ENCODE measurements at places on chromosomes 11 and 22. TPM values are rescaled to one million over a fixed set of nuclear protein-coding genes. Genes with fewer than 3 reads are reported as not detected.

Gene GGT5
- total RNA-seq = 59.0 TPM

Gene SLC22A8
- not detected for total RNA-seq

Gene LRRC75B
- 49.5 TPM for total RNA-seq

Gene ANGPTL5
- not detected for total RNA-seq

Gene ACRV1
- not detected for total RNA-seq

DNA sequence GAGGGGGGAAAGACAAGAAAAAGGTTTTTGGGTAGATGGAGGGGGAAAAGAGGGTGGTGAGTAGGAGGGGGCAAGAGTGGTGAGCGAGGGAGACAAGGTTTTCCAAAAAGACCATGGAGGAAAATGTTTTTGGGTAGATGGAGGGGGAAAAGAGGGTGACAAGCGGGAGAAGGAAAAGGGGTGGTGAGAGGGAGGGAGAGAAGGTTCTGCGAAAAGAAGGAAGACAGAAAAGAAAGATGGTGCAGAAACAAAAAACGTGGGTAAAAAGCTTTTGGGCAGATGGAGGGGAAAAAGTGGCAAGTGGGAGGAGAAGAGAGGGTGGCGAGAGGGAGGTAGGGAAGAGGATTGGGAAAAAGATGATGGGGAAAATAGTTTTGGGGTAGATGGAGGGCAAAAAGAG is 116.0 kb upstream of the SERPIND1 start:
- no peak overlapping the region for H3K4me3 ChIP-seq
- no peak overlapping the region for H3K27ac ChIP-seq
- H3K27me3 ChIP-seq = no peaks in the 10 kb centered on the region
- H3K4me1 ChIP-seq = peaks cover 10% of the 10 kb centered on the region
- no peaks in the 10 kb centered on the region for H3K36me3 ChIP-seq
- DNase-seq = no peak

DNA sequence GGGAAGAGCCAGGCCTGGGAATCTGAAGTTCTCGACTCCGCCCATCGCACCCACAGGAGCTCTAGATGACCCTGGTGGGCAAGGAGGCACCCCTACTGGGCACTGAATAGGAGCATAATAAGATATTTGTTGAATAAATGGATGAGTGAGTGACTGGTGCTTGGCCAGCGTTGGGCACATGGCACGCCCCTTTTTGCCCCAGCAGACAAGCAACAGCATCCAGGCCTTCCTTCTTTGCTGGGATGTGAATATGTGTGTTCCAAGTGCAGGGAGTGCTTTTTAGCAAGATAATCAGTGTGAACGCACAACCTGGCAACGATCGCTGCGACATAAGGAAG is 443 bp upstream of the CELF1 start:
- peak overlapping the region; percentile 91 for H3K4me3 ChIP-seq
- DNase-seq = no peak
- H3K36me3 ChIP-seq = no peaks in the 10 kb centered on the region
- H3K27ac ChIP-seq = peak overlapping the region; percentile 94

- H3K27ac ChIP-seq = no peak overlapping the region
- no peaks in the 10 kb centered on the region for H3K27me3 ChIP-seq
- DNase-seq = peak; percentile 67
Measured at GRCh38 chr22:37818409-37819104, 4.6 kb upstream of the GALR3 start.

DNA sequence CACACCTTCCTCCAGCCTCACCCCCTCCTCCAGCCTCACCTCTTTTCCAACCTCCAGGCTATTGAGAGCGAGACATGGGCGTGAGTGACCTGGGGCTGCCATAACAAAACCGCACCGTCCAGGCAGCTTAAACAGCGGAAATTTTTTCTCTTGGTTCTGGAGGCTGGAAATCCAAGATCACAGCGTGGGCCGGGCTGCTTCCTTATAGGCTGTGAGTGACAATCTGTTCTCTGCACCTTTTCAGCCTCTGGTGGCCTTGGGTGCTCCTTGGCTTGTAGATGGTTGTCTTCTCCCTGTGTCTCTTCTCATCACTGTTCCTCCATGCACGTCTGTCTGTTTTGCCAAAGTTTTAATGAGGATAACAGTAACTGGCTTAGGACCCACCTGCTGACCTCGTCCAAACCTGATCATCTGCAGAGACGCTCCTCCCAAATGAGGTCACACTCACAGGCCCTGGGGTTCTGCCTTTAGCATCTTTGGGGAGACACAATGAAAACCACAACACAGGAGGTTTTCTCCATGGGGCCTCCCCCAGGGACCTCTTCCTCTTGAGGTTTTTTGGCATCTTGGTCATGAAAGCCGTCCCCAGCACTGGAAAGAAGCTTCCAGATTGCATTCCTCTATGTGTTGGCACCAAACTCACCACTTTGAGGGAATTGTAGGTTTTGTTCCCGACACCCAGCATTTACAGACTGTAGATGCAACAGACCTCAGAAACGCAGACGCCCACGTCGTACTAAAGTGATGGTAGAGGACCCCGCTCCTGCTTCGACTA is 878.1 kb downstream of the BRD1 start:
- H3K4me3 ChIP-seq = no peak overlapping the region
- H3K27me3 ChIP-seq = no peaks in the 10 kb centered on the region
- no peaks in the 10 kb centered on the region for H3K36me3 ChIP-seq
- DNase-seq = no peak
- H3K4me1 ChIP-seq = no peaks in the 10 kb centered on the region
- H3K27ac ChIP-seq = no peak overlapping the region

- peaks cover 4% of the 10 kb centered on the region for H3K4me1 ChIP-seq
- no peaks in the 10 kb centered on the region for H3K27me3 ChIP-seq
- DNase-seq = no peak
- peak overlapping the region; percentile 50 for H3K27ac ChIP-seq
Measured at GRCh38 chr11:78575478-78575877, 814 bp upstream of the NARS2 start.

DNA sequence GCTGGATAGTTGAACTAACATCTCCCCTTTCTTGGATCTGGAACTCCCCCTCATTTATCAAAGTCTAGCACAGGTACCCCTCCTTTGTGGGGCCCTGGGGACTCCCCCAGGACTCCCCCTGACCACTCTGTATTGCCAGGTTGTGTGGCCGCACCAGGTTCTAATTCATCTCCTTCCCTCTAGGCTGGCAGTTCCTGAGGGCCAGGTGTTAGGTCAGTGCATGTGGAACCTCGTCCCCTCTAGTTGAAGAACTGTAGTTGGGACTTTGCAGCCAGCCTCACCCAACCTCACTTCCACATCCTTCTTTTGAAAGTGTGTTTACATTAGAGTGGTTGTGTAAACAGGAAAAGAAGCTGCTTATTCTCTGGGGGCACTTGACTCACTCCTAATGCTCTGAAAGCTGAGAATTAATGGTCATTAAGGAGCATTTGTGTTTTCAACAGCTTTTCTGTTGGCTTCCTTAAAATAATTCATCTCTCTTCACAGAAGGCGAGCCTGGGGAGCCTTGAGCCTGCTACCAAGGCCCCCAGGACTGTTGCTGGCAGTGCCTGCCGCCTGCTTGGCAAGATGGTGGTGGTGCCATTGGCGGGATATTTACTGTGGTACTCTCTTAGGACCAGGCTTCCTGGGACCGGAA is 11.8 kb downstream of the UPB1 start:
- no peaks in the 10 kb centered on the region for H3K36me3 ChIP-seq
- H3K27ac ChIP-seq = no peak overlapping the region
- H3K4me3 ChIP-seq = no peak overlapping the region
- no peak for DNase-seq
- peaks cover 12% of the 10 kb centered on the region for H3K4me1 ChIP-seq
- H3K27me3 ChIP-seq = no peaks in the 10 kb centered on the region

GRCh38 chr11:65003282-65003681 is 6.5 kb upstream of the BATF2 start:
- no peak overlapping the region for H3K4me3 ChIP-seq
- no peaks in the 10 kb centered on the region for H3K36me3 ChIP-seq

- H3K4me3 ChIP-seq = no peak overlapping the region
- H3K27me3 ChIP-seq = no peaks in the 10 kb centered on the region
- DNase-seq = no peak
- no peaks in the 10 kb centered on the region for H3K4me1 ChIP-seq
- H3K27ac ChIP-seq = peak overlapping the region; percentile 17
- H3K36me3 ChIP-seq = peaks cover 17% of the 10 kb centered on the region
Measured at GRCh38 chr22:19974268-19974861, 32.7 kb upstream of the TXNRD2 start.

GRCh38 chr11:58576887-58577471 is 1.3 kb upstream of the LPXN start:
- no peak overlapping the region for H3K4me3 ChIP-seq
- peaks cover 24% of the 10 kb centered on the region for H3K4me1 ChIP-seq
- no peaks in the 10 kb centered on the region for H3K27me3 ChIP-seq
- no peaks in the 10 kb centered on the region for H3K36me3 ChIP-seq
- H3K27ac ChIP-seq = peak overlapping the region; percentile 100

DNA sequence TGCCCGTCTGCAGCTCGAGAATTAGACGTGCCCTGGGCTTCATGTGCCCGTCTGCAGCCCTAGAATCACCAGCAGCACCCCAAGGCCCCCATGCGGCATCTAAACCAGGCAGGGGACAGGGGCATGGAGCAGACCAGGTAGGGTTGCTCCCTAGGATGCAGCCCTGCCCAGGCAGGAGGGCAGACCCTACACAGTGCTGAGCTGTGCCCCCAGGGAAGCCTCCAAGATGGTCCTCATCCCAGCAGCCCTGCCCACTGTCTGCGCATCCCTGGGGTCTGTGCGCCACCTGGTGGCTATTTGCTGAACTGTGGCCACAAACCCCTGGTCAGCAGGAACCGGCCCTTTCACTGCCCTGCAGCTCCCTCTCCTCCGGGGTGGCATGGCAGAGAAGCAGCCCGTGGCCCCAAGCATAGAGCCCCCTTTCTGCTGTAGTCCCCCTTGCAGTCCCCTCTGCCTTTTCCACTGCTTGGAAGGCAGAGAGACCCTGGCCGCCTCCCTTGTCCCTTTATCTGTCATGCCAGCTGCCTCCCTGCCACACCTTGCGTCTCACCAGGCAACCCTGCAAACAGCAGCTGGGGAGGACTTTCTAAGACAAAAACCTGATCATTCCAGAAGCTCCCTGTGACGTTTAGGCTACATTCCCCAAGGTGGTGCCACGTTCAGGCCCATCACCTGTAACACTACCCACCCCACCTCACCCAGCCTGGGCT is 86.6 kb downstream of the KCNQ1 start:
- peak; percentile 79 for DNase-seq
- no peaks in the 10 kb centered on the region for H3K36me3 ChIP-seq
- no peak overlapping the region for H3K27ac ChIP-seq
- H3K27me3 ChIP-seq = no peaks in the 10 kb centered on the region
- peaks cover 20% of the 10 kb centered on the region for H3K4me1 ChIP-seq

DNA sequence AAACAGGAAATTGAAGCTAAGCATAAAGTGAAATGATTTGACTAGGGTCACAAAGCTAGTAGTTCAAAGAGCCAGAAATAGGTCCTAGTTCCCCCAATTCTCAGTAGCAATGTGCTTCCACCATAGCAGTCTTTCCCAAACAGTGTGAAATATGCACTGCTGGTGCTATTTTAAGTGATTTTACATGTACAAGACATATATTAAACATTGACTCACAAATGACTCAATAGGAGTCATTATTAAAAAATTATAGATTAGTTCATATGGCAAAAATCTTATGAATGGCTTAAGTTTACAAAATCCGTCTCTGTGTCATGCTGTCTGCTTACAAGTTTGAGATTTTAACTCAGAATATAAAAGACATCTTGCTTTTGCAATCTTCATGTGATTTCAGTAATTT is 21.4 kb downstream of the KIF18A start:
- no peak overlapping the region for H3K27ac ChIP-seq
- H3K36me3 ChIP-seq = no peaks in the 10 kb centered on the region
- no peaks in the 10 kb centered on the region for H3K4me1 ChIP-seq

GRCh38 chr11:19420868-19421533 is 180.3 kb upstream of the E2F8 start:
- H3K4me3 ChIP-seq = no peak overlapping the region
- no peaks in the 10 kb centered on the region for H3K36me3 ChIP-seq
- peak overlapping the region; percentile 90 for H3K27ac ChIP-seq
- no peaks in the 10 kb centered on the region for H3K27me3 ChIP-seq

DNA sequence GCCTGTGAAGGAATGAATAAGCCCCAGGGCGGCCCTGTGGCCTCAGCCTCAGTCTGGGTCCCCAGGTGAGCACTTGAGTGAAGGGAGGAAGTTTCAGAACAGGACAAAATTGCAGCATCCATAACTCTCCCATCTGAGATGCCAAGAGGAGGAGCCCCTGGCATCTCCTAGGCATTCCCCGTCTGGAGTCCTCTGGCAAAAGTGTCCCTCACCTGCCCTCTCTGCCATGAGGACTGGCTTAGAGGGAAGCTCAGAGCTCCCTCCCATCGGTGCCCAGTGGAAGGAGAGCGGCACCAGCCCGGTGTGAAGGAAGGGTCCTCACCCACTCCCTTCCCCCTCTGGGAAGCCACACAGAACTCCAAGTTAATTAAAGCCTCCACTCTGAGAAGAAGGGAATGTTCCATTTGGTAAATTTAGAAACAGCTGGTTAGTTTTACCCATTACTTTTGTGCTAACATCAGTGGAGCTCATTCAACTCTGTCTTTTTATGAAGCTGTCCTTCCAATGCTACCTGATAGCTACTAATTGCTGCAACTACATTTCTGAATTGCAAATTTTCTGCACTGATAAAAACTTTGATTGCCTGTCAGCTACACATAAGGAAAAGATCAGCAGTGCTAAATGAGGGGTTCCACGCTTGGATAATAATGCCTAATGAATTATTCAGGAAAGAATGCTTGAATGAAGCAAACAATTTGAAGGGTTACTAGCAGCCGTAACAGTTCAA is 123.3 kb upstream of the RCN1 start:
- no peak for DNase-seq
- H3K27me3 ChIP-seq = no peaks in the 10 kb centered on the region
- no peak overlapping the region for H3K4me3 ChIP-seq
- H3K27ac ChIP-seq = no peak overlapping the region
- no peaks in the 10 kb centered on the region for H3K4me1 ChIP-seq

DNA sequence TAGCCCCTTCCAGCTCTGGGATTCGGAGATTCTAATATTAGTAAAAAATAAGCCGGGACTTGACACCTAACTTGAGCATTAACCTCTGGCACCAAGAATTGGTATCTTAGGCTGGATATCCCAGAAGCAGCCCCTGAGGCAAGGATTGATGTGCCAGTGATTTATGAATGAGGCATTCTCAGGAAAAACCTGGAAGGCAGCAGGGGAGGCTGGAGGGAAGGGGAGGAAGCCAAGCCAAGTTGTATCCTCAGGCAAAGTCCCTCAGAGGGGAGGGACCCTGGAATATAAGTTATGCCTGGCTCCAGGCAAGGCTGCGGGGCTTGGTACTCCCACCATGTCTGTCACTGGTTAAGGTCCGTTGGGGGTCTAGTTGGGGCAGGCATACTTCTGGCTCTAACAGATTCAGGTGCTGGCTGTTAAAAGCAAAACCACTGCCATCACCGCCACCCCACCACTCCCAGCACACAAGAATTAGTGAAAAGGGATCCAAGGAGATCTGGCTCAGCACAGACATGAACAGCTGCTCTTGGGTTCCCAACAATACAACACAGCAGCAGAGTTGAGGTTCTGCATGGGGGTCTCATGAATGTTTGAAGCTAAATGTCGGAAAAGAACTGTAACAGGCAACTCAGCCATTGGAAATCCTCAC is 29.8 kb downstream of the LMO2 start:
- no peaks in the 10 kb centered on the region for H3K4me1 ChIP-seq
- DNase-seq = no peak
- no peak overlapping the region for H3K4me3 ChIP-seq
- H3K27me3 ChIP-seq = no peaks in the 10 kb centered on the region
- no peak overlapping the region for H3K27ac ChIP-seq

GRCh38 chr22:40764763-40765441 is 54.2 kb downstream of the SLC25A17 start:
- H3K36me3 ChIP-seq = no peaks in the 10 kb centered on the region
- no peak for DNase-seq
- no peak overlapping the region for H3K27ac ChIP-seq

GRCh38 chr22:19663821-19664355 is 50.4 kb upstream of the SEPTIN5 start:
- no peak overlapping the region for H3K27ac ChIP-seq
- H3K36me3 ChIP-seq = no peaks in the 10 kb centered on the region
- DNase-seq = peak; percentile 24

All from thyroid gland (tissue), 4 donors.